Esophagus squamous epithelium (tissue), 5 donors: ENCODE measurements at places on chromosomes 16 and 17. TPM values are rescaled to one million over a fixed set of nuclear protein-coding genes. Genes with fewer than 3 reads are reported as not detected.

DNA sequence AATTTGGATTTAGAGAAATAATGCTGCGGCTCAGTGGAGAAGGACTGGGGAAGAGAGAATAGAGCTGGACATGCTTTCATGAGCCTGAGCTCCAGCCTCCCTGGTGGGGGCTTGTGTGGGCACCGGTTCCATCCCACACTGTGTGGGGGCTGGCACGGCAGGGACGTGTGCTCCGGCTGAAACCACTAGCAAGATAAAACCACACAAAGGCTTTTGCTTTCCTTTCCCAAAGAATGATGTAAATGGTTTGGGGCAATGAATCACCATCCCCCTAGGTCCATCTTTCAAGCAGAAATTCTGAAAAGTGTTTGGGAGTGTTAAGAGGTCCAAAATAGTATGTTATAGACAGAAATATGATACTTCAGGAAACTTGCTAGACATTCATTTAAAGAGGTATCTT is 77.0 kb downstream of the CDH11 start:
- H3K27me3 ChIP-seq = no peaks in the 10 kb centered on the region
- H3K36me3 ChIP-seq = no peaks in the 10 kb centered on the region
- no peak overlapping the region for H3K27ac ChIP-seq
- no peak for DNase-seq
- no peak overlapping the region for H3K4me3 ChIP-seq

DNA sequence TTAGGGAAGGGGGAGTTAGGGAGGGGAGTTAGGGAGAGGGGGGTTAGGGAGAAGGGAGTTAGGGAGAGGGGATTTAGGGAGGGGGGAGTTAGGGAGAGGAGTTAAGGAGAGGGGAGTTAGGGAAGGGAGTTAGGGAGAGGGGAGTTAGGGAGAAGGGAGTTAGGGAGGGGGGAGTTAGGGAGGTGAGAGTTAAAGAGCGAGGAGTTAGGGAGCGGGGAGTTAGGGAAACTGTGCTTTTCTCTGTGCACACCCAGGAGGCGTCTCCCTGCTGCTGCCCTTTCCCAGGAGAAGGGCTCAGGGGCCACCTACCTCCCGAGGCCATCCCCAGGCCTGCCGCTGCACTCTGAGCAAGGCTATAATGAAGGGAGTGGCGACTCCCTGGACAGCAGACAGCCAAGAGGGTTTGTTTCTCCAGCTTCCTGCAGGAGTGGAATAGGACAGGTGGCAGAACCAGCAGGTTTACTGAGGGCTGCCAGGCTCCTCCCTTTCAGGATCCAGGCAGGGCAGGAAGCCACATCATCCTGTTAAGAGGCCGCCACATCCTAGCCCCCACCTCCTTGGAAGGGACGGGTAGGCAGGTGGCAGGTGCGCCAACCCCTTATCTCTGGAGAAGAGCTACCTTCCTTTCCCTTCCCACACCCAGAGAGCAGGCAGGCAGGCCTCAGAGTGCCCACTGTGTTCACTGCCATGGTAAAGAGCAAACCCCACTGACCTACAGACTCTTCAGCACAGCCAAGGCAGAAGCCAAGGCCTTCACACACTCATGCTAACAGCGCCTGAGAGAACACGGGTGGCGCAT is 4.3 kb downstream of the CANT1 start:
- DNase-seq = no peak
- H3K27ac ChIP-seq = peak overlapping the region; percentile 53

- DNase-seq = no peak
- H3K27ac ChIP-seq = peak overlapping the region; percentile 19
- H3K4me1 ChIP-seq = no peaks in the 10 kb centered on the region
- H3K4me3 ChIP-seq = no peak overlapping the region
Observed at GRCh38 chr17:35188111-35188510, 6.1 kb downstream of the SLC35G3 start.

DNA sequence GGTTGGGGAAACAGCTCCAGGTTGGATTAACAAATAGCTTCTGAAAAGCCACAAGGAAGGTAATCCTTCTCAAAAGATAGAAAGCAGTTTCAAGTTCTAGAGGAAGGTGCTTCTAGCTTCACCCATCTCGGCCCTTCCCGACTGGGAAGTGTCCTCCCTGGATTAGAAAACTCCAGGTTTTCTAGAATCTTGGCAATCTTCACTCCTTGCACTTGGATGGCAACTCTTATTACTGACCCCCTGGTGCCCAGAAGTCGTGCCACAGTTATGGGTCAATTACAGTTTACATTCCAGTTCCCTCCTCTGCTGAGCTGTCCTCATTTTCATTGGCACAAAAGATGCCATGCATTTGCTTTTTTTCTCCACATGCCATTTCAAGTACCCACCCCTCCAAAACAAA is 65.6 kb downstream of the SMG6 start:
- no peak overlapping the region for H3K4me3 ChIP-seq
- H3K27me3 ChIP-seq = no peaks in the 10 kb centered on the region
- H3K36me3 ChIP-seq = peaks cover 66% of the 10 kb centered on the region
- peak overlapping the region; percentile 78 for H3K27ac ChIP-seq
- H3K4me1 ChIP-seq = peaks cover 77% of the 10 kb centered on the region

The TAC4 gene
- not detected for total RNA-seq
